ENCODE measurements at places on chromosomes 2 and 18.

DNA sequence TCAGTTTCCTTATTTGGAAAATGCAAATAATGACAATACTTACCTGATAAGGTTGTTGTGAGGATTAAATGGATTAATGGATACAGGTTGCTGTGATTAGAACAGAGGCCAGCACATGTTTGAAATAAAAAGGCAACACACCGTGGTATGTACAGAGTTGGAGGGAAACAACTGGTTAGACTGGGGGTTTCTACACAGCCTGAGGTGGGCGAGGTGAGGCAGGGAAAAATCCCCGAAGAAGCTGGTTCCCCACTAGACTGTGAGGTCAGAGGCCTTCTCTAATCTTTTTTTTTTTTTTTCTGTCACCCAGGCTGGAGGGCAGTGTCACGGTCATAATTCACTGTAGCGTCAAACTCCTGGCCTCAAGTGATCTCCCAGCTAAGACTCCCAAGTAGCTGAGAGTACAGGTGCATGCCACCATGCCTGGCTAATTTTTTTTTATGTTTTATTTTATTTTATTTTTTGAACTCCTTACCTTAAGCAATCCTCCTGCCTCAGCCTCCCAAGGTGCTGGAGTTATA lies 1.2 kb upstream of the E2F6 start:
- no peak for DNase-seq

DNA sequence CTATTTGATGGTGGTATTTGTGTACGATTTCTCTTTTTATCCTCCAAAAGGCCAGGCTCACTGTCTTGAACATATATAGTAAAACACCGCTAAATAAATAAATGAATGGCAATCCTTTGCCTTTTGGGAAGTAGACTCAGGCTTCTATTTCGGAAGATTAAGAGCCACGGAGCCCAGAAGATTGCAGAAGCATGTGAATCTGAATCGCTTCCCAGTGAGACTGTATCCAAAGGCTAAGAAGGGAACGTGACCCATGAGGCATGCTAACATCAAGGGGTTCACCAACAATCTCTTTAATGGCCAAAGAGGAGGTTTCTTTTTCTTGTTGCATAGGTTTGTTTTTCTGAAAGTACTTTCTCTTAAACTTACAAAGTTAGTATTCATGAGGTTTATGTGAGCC lies 70.0 kb upstream of the DNMT3A start:
- DNase-seq, result no peak

- DNase-seq, result no peak
These were observed 1090.2 kb upstream of the PIK3C3 start for GRCh38 chr18:40864846-40865245.

DNA sequence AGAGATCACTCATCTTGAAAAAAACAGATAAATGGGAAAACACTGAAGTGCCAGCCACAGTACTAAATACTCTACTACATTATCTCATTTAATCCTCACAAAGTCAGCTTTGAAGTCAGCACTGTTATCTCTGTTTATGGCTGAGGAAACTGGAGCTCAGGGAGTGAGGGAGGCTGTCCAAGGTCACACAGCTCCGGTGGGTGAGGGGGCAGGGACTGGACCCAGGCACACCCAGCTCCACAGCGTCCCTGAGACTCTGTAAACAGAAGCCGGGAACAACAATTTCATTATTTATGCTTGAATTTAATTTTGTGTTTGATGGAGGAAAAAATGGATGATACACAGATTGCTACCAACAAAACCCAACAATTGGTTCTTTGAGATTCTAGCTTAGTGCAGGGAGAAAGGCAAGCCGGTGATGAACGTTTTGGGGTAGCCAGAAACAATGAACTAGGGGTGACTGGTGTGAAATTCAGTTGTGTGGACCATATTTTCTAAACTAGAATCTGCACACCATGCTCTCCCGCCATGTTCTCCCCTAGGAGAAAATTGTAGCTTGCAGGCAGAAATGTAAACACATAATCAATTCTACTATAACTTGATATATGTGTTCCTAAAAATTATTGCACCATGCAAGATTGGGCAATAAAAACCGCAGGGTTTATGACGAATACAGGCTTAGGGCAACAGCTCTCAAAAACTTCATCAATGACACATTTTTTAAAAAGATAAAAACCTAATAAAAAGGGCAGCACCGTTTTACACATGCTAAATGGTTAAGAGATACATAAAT lies at the start of gene GREB1:
TSS of gene GREB1 (plus strand) at position 768 of the 793 bp plus-strand sequence. CDS start 22,570 bp downstream, outside the sequence.
- no peak for DNase-seq

DNA sequence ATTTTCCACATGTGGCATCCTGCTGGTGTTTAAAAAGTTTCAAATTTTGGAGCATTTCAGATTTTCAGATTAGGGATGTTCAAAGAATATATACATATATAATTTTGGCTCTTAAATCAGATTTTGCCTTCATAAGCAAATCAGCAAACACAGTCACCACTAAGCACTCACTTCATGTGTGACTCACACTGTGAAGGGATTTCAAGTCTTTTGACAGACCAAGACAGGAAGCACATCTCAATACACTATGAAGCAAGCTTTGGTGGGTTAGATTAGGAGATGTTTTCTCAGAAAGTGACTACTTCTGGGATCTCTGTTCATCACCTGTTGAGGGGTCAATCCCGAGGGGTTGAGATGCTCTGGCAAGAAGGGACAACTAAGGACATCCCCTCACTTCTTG lies 227.8 kb upstream of the RBBP8 start:
- DNase-seq, result no peak

DNA sequence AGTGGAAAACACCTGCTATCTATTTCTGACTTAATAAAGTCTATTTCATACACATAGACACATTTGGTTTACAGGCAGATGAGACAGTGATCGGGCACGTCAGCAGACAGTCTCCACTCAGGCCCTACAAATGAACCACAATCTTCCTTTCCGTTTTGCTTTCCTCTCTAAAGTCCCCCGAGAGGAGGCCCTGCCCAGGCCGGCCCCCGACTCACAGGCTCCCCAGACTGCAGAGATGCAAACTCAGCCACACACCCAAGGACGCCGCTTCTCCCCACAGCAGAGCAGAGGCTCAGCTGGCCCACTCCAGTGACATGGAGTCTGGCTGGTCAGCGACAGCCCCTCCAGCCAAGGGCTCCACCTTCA lies 9.3 kb upstream of the MTERF4 start:
- DNase-seq, result no peak

DNA sequence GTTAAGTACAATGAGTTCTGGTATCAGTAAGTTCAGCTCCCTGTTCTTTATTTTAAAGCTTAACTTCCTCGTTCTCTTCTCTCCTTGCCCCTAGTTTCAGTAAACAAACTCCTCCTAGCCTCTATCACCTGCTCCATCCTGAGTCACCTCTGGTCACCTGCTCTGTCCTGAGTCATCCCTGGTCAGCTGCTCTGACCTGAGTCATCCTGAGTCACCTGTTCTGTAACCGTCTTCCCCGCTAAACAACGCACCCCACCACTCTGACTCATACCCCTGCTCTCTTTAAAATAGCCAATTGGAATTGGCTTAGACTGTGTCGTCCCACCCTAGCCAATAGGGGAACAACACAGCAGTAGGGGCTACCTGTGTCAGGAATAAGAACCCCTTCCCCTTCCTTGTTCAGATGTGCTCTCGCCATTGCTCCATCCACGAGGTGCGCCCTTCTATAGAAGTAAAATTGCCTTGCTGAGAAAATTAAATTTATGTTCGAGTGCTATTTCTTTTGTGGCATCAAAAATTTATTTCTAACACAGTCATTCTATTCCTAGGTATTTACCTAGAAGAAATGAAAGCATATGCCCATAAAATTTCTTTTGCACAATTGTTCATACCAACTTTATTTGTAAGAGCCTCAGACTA lies 24.9 kb upstream of the RMND5A start:
- no peak for DNase-seq

- no peak for DNase-seq
These were observed 1071.7 kb downstream of the RPIA start for GRCh38 chr2:89763254-89763580.

- DNase-seq, result no peak
These were observed 58.2 kb downstream of the ITGB6 start for GRCh38 chr2:160141912-160142311.

DNA sequence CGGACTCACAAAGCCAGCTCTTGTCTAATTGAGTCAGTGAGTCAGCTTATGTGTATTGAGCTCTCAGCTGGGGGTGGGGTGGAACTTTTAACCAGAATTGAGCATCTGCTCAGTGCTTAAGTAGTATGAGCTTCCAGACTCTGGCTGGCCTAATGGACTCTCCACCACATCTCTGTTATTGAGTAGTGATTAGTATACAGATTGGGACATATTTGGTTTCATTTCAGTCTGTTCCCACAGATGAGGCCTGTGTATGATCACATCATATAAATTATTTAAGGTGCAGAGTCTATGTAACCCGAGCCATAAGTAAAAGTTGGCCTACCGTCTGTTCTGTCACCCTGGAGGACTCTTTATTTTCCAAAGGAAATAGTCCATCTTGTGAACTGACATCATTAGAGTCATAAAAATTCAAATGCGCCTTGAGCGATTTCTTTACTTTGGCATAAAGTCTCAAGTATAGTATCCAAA lies 152.1 kb downstream of the THSD7B start:
- no peak for DNase-seq

- no peak for DNase-seq
These were observed 262.9 kb downstream of the AFF3 start for GRCh38 chr2:99879481-99879880.

- DNase-seq, result peak; percentile 38
These were observed 31.0 kb downstream of the RNF125 start for GRCh38 chr18:32049393-32050171.

DNA sequence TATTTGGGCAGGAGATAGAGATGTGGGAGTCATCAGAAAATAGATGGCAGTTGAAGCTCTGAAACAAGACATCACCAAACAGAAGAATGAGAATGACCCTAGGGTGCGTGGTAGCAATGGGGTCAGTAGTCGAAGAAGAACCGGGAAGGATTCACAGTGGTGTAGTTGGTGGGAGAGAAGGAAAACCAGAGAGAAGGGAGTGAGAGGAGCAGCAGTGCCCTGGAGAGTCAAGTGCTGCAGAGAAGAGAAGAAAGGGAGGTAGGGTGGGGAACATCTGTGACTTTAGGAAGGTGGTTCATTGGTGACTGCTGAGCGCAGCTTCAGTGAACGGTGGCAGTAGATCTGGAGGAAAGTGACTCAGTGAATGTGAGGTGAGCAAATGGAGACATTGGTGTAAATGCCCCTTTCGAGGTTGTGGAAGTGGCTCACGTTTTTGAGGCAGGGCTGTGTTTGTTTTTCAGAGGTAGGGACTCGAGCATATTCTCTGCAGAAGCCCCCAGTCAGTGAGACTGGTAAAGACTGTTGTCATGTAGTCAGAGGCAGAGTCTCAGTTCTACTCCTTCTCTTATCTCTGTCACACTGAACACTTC lies 36.4 kb downstream of the CDC42EP3 start:
- DNase-seq, result no peak

DNA sequence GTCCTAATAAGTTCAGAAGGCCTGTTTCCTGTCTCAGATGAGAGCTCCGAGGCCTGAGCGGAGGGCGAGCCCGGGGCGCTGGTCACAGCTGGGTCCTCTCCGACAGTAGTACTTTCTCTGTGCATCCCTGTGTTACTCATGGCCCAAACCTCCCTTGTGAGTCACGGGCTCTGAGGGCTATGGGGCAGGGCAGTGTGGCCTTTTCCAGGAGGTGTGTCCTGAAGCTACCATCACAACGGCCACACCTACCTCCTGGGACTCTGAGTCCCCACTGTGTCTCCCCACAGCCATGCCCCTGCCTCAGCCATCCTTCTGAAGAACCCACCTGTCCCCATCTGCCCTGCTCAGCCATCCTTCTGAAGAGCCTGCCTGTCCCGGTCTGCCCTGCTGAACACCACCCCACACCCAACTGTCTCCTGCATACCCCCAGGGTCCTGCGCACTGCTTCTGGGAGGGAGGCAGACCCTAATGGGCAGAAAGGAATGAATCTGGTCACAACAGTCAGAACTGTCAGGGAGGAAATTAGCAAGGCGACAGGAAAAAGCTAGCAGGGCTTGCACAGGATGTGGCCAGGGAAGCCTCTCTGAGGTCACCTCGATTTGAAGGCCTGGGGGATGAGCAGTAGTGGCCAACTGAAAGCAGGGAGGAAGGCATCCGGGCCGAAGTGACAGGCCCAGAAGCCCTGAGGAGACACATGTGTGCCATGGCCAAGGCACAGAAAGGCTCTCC lies 145.4 kb upstream of the RIOK3 start:
- DNase-seq, result no peak

GRCh38 chr2:159054032-159054334 lies 85.5 kb downstream of the TANC1 start:
- no peak for DNase-seq

DNA sequence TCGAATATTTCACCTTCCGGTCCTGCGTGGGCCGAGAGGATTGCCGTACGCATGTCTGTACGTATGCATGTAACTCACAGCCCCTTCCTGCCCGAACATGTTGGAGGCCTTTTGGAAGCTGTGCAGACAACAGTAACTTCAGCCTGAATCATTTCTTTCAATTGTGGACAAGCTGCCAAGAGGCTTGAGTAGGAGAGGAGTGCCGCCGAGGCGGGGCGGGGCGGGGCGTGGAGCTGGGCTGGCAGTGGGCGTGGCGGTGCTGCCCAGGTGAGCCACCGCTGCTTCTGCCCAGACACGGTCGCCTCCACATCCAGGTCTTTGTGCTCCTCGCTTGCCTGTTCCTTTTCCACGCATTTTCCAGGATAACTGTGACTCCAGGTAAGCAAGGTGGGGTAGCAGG lies at the start of gene SERPINB5:
TSS of gene SERPINB5 (plus strand) at position 291 of the 400 bp plus-strand sequence. CDS start 7,471 bp downstream, outside the sequence.
- DNase-seq, result no peak

GRCh38 chr2:182128821-182129707 lies 143.4 kb downstream of the PPP1R1C start:
- DNase-seq, result no peak

DNA sequence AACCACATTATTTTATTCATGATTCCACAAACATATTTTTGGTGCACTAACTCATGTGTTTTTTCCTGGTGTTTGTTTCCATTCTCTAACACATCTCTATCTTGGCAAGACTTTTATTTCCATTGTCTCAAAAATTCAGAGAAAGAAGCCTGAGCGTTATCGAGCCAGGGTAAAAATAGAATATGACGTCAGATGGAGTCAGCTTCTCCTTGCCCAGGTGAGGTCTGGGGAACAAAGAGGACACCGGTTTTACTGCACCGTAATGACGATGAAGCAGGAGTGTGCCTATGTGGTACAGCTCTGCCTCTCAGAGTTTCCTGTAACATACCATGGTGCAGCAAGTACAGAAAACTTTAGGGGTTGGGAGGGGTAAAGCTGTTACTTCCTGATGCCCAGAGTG lies 661.6 kb downstream of the PLCL1 start:
- DNase-seq, result no peak

DNA sequence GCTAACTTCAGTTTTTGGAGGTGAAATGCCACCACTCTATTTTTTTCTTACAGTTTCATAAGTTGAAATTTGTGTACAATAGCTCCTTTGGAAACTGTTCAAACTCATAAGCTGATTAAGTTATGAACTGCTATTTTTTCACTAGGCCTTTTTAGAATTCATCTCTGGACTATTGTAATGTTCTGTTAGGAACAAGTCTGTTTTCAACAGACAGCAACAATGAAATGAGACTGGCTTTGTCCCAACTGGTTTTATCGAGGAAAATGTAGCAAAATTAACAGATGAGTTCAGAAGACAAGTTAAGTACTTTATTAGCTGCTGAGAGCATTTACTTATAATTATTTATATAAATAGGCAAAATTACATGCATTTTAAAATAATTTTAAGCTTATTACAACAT lies 310.6 kb downstream of the ZNF804A start:
- DNase-seq, result no peak

- DNase-seq, result no peak
These were observed 223.3 kb upstream of the ATP5MC3 start for GRCh38 chr2:175404839-175405238.

- no peak for DNase-seq
These were observed 920.6 kb upstream of the PIK3C3 start for GRCh38 chr18:41034413-41034812.

Data from globus pallidus (tissue), 1 donor.